ENCODE measurements at places on chromosomes 2 and 18.
A peak's percentile ranks its signal among the peaks of the same experiment; 100 is the strongest.

GRCh38 chr2:52210611-52211010 lies 1178.7 kb upstream of the NRXN1 start:
- no peak for DNase-seq

- DNase-seq, result no peak
Observed at GRCh38 chr18:5410582-5410981, 115.1 kb upstream of the ZBTB14 start.

- no peak for DNase-seq
Observed at GRCh38 chr2:159139216-159139933, 147.1 kb downstream of the WDSUB1 start.

DNA sequence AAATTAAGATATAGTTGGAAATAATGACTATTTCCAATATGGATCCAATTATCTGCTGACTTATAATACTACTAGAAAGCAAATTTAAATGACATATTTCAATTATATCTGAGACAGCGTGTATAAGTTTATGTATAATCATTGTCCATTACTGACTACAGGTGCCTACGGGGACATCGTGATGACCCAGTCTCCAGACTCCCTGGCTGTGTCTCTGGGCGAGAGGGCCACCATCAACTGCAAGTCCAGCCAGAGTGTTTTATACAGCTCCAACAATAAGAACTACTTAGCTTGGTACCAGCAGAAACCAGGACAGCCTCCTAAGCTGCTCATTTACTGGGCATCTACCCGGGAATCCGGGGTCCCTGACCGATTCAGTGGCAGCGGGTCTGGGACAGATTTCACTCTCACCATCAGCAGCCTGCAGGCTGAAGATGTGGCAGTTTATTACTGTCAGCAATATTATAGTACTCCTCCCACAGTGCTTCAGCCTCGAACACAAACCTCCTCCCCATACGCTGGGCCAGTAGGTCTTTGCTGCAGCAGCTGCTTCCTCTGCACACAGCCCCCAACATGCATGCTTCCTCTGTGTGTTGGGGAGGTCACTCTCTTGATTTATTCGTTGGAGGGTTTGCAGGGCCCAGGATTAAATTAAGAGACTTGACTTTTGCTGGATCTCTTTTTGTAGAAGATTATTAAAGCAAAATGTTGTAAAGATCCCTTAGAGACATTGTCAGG lies 194.4 kb downstream of the RPIA start:
- no peak for DNase-seq

DNA sequence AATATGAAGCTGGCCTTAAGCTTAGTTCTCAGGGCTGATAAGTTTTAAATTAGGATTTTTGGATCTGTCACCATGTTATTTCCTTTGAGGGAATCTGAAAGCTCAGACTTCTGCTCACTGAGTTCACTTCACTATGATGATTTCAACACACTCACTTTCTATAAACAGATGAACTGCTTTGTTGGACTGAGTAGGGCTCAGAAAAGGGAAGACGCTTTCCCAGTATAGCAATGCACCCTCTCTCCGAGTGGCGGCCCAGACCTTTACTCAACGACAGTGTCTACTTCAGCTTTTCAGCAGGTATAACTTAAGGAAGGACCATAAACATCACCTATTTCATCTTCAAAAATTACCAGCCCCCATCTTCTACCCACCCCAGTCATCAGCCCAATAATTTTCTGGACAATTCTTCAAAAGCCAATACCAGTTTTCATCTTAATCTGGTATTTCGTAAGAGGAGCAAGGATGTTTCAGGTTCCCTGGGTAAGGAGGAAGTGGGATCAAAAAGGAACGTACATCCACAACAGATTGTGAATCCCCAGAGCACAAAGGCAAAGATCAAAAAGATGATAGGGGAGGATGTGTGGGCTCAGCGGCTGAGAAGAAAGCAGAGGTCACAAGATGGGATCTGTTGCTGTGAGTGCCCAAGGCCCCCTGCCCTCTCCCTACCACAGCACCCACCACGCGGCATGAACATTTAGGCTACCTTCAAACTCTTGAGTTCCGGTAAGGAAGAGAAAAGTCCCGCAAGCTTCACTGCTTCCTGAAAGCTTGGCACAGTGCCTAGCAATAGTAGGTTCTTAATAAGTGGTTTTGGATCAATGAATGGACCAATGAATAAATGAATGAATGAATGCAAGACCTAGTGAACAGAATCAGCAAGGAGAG lies 41.9 kb downstream of the LPIN2 start:
- DNase-seq, result peak; percentile 45

DNA sequence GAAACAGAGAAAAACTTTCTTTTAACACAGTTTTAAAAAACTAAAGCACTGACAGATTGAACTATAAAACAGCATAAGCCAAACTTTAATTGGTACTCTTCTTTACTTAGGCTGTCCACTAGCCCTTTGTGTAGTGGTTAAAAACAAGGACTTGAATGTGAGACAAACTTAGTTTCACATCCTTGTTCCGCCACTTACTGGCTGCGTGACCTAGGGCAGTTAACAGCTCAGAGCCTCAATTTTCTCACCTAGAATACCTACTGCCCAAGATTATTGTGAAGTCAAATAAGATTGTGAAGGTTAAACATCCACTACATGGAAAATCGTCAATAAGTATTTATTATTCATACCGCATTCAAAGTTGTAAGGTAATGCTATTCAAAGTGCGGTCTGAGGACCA lies 2.0 kb downstream of the WDR35 start:
- DNase-seq, result no peak

- DNase-seq, result no peak
Observed at GRCh38 chr18:63105636-63106316, 213.8 kb downstream of the BCL2 start.

GRCh38 chr2:3461801-3462492 lies 57.4 kb downstream of the ADI1 start:
- DNase-seq, result no peak

DNA sequence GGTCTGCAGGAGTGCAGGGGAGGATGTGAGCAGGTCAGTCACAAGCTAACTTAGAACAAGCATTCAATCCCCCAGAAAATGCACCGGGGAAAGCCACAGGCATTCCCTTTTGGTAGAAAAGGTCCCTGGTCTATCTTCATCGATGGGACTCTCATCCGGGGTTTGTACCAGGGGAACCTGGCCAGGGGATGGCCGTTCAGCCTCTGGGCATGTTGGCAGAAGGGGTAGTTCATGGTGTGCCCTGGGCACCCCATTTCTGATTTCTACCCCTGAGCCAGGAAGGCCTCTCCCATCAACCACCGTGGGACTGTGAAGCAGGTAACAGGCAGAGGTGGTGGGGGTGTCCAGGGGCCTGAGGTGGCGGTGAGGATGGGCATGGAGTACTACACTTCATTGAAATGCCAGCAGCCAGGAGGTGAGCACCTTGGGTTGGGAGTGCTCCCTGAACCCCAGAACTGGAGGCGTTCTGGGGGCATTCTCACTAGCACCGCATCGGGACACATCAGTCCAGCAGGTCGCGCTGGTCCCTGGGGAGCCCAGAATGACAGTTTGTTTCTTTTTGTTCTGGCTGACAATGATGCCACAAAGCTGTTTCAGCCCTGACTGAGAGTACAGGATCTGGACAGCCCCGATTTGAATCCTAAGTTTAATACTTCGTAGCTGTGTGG lies 172.3 kb downstream of the SMAD7 start:
- DNase-seq, result no peak

- no peak for DNase-seq
Observed at GRCh38 chr2:236889791-236890704, 195.6 kb upstream of the COPS8 start.

- DNase-seq, result no peak
Observed at GRCh38 chr2:240430595-240430994, 4.9 kb upstream of the GPC1 start.

DNA sequence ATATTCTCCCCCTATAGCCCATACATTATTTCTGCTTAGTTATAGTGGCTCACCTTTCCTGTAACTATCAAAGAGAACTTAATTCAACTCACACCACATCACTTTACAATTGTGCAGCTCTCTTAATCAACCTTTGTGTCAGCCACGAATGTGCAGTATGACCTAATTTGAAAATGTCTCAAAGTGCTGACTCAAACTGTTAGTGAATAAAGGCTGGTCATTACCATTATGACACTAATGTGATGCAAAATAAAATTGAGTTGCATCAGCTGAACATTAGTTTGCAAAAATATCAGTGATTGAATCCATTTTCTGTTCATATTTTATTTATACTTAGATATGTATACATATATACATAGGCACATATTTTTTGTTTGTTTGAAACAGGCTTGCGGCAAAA lies 251.8 kb downstream of the MEIS1 start:
- DNase-seq, result no peak

- DNase-seq, result peak; percentile 69
Observed at GRCh38 chr2:30706534-30707303, 100.5 kb downstream of the CAPN13 start.

GRCh38 chr2:120833127-120833675 lies 97.5 kb downstream of the GLI2 start:
- no peak for DNase-seq

GRCh38 chr18:6521803-6522418 lies 107.2 kb upstream of the L3MBTL4 start:
- no peak for DNase-seq

DNA sequence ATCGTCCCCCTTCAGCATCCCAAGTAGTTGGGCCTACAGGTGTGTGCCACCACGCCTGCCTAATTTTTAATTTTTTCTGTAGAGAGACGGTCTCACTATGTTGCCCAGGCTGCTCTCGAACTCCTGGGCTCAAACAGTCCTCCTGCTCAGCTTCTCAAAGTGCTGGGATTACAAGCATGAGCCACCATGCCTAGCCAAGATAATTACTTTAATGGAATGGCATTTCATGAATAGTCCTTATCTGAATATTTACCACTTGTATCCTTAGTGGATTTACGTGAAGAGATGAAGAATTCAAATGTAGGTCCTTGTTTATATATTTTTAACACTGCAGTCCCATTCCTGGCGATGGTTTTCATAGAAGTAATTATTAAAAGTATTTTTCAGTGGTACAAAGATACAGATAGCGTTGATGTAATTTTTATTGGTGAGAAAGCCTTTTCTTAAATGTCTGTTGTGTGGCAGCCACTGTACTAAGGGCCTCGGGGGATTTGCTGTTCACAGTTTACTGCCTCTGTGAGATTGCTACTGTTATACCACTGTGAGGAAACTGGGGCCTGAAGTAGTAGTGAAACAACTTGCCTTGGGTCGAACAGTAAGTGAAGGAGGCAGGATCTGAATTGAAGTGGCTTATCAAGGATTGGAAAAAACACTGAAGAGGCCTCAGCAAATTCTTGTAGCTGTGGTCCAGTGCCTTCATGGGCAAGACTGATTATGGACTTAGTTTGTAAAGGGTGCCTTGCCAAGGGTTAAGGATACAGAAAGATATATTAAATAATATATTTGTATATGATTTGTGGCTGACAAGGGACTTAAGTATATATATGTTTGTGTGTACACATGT lies 151.2 kb downstream of the PRPF40A start:
- no peak for DNase-seq

DNA sequence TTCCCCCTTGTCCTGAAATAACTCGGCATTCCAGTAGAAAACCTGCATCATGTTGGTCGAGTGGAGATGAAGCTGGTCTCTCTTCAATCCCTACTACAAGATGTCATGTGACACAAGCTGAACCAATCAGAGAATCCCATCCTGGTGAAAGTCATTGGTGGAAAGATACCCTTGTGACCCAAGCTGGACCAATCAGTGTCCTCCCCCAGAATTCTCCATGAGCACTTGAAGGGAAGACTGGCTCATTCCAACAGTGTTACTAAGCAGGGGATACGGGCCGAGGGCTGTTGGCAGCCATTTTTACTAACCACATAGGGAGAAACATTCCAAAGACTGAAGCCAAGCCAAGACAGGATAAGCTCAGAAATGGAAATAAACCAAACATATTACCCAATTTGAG lies 298.3 kb downstream of the ICOS start:
- DNase-seq, result no peak

DNA sequence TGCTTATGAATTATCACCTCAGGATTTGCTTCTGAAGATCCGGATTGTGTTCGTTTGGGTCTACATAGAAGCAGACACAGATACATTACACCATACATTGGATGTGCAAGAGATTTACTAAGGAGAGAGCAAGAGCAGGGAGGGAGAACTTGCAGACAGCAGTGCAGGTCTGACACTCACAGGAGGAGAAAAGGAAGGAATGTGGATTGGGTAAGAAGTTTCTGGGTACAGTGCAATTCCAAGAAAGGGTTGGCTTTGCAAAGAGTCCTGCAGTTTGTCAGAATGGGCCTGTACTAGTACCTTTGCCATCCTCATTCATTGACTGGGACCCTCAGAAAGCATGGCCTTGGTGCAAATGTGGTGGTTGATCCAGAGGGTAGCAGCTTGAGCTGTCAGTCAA lies 4.8 kb upstream of the THOC1 start:
- no peak for DNase-seq

GRCh38 chr2:69740502-69740951 lies 1.4 kb upstream of the ANXA4 start:
- DNase-seq, result no peak

DNA sequence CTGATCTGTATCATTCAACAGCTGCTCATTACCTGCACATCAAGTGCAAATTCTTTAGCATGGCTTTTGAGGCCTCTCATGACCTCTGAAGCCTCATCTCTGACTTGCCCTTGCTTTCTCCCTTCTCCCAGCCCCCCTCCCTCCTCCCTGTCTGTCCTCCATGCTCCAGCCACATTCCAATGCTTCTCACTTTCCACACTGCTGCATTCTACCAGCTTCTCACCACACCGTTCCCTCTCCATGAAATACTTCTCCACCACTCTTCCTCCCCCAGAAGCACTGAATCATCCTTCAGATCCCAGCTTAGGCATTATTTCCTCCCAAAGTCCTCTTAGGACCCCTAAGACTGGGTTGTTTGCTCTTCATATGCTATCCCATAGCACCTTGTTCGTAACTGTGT lies 26.9 kb downstream of the GCG start:
- no peak for DNase-seq

DNA sequence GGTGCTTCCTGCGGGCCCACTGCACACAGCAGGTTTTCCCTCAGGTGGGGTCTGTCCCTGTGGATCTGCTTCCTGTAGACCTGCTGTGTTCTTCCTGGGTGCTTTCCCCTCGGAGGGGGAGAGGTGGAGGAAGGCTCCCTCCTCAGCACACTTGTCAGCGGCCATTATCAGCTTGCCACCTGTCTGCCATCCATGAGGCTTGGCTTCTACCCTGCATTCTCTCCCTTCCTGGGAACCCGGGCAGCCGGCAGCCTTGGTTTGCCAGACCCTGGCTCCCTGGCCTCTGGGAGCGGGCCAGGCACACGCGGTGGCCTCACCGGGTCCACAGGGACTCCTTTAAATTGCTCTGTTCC lies 58.5 kb downstream of the INPP5D start:
- no peak for DNase-seq

DNA sequence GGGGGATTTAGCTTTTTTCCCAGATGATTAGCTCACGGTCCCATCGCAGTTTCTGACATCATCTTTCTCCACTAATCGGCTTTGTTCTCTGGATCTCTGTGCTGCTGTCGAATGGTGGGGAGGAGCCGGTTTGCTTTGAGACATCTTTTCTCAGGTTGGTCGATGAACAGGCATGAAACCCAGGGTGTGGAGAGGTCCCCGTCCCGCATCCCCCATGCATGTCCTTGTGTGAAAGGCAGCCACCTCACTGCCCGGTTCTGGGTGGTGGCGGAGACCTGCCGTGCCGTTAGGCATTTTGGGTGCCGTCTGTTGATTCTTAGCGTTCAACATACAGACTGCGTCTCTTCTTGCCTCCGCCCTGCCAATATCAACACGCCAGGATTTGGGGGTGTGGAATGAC lies 57.8 kb downstream of the CTDP1 start:
- no peak for DNase-seq
